Cortex of kidney (tissue), 1 donor: ENCODE measurements at places on chromosomes 5 and 9.

DNA sequence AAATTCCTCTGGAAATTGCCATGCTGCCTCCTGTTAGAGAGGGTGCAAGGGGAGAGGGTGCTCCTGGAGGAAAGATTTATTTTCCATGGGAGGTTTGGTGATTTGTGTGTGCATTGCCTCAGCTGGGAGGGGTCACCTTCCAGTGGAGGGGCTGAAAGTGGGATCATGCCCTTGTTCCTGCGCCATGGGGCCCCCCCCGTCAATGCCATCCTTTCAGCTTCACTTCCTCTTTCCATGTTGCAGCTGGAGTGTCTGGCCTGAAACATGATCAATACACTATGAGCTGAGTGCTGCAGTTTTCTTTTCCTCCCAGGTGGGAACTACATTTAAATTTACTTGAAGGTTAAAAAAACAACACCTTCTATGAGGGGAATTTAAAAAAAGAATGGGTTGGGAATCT, 176.8 kb downstream of the MELK start:
- no peak for DNase-seq

GRCh38 chr5:29993286-29993685, 1200.2 kb upstream of the CDH6 start:
- DNase-seq: no peak

DNA sequence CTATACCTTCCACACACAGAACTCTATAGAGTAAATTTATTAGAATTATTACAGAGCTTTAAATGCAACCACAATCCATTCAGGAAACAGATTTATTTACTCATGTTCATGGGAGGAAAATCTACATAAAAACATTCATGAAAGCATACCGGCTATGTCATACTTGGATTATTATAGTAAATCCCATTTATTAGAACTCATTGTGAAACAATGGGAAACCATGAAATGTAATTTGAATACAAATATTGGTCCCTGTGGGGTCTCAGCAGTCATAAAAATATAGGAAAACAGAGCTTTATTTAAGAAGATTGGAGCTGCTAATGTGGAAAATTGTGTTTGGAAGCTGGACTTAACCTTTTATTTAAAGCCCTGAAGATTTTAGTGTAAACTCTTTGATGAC, 80.7 kb downstream of the HAPLN1 start:
- no peak for DNase-seq

DNA sequence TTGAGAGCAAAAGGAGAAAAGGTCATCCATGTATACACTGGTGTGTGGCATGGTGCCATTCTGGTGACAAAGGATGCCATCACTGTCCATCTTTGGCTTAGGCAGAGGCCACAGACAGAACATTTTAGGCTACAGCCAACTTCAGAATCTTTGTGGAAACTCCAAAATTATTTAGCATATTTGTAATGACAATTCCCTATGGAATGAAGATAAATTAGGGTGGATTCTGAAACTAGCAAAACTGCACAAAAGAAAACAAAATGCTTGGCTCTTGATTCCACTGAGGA, 92.5 kb downstream of the FBXW11 start:
- DNase-seq: no peak
